Cardiac septum (tissue), 1 donor: ENCODE measurements at places on chromosomes 5 and 9. TPM values are rescaled to one million over a fixed set of nuclear protein-coding genes. Genes with fewer than 3 reads are reported as not detected.

- no peak for DNase-seq
These were observed 8.0 kb downstream of the BRD3 start for GRCh38 chr9:134059661-134060395.

DNA sequence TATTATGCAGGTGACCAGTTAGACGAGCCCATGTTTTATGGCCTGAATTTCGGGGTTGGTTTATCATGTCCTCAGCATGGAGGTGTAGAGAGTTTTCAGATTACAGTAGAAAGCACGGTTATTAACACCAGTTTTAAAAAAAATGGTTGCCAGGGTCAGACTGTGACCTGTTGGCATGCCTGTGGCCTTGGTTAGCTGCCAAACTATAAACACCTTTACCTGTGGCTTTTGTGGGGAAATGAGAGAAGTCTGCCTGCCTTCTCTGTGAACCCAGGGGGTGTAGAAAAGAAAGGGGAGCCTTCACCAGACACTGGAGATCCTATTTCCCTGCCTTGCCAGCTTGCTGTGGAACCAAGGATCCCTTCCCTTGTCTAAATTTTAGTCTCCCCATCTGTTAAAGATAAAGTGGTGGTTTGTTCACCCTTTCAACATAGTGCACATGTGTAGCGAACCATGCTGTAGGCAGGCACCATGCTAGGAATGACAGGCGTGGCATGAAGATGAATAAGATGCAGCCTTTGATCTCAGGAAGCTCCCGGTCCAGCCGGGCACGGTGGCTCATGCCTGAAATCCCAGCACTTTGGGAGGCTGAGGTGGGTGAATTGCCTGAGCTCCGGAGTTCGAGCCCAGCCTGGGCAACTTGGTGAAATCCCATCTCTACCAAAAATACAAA lies 6.1 kb upstream of the PHF19 start:
- DNase-seq, result no peak

DNA sequence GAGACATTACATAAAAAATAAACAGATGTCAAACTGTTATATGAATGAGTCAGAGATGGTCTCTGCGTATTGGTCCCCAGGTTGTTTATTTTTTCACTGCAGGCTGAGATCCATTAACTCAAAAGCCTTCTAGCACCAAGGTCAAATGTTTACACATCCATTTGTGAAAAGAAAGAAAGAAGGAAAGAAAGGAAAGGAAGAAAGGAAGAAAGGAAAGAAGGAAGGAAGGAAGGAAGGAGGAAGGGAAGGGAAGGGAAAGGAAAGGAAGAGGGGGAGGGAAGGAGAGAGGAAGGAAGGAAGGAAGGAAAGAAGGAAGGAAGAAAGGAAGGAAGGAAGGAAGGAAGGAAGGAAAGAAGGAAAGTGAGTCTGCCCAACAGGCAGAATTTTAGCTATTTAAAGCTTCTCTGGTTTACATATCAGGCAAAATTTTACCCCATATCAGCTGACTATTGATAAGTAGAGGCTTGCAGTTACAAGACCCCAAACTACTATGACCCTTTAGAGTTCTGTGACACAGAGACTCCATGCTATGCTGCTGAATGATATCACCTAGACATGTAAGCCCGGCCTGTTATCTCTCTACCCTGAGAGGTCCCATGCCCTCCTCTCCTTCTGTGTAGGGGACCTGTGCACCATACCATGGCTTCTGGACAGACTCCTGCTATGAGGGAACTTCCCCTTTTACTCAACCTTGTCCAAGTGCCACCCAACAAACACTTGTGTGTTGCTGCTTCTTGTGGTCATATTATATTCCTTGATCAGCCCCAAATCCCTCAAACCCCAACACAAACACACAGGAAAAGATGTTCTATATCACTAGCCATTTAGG lies 59.0 kb downstream of the DRD1 start:
- DNase-seq, result no peak

GRCh38 chr5:56350597-56351170 lies 117.6 kb upstream of the ANKRD55 start:
- peak; percentile 83 for DNase-seq

- DNase-seq, result no peak
These were observed 394.5 kb downstream of the ARHGEF28 start for GRCh38 chr5:74020503-74020902.

DNA sequence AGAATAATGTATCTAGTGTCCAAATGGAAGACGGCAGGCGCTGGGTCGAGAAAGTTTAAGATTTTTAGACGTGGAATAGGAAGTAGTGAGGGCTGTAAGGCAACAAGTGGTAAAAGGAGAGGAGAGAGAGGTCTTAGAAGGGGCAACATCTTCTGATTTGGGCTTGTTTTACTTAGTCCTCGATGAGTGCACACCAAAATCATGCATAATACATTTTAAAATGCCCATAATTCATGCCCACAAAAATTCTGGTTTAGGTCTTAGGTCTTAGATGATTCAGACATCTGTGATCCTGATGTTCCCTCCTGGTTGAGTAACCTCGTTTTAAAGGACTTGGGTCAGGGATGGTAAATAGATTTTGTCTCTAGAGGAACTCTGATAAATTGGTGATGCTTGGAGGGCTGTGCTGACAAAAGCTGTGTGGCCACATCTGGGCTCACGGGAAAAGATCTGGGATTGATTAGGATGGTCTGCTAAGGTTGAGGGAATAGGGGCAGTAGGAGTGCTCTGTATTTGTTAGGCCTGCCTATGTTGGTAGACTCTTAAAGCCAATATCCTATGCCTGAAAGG lies 476.3 kb downstream of the CCDC171 start:
- DNase-seq, result no peak

DNA sequence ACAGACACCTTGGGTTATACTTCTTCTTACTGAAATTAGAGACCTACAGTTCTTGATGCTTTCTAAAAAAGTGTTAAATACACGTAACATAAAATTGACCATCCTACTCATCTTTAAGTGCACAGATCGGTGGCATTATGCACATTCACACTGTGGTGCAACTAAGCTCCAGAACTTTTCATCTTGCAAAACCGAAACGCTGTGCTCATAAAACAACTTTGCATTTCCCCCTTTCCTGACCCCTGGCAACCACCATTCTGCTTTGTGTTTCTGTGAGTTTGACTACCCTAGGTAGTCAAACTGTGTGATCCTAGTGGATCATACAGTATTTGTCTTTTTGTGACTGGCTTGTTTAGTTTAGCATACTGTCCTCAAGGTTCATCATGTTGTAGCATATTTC lies 3.9 kb downstream of the MVB12B start:
- DNase-seq, result no peak

DNA sequence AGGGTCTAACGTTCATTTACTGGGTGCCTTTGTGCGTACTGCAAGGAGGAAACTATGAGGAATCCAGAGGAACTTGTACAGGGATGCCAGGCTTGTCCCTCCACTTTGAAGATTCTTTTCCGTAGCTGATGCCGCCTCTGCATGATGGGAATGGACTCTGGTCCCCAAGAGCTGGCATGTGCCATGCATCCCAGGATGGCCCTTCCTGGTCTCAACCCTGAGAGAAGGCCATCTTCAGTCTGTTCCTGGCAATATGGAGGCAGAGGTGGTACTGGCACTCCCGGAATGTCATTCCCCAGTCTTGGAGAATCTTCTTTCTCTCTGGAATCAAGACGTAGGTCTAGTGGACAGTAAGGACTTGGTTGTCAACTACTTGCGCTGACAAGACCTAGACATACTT lies 61.5 kb downstream of the BASP1 start:
- no peak for DNase-seq

- no peak for DNase-seq
These were observed 337.8 kb downstream of the GADD45G start for GRCh38 chr9:89942643-89943042.

GRCh38 chr5:167835146-167835545 lies 456.3 kb upstream of the WWC1 start:
- DNase-seq, result no peak

GRCh38 chr9:108618906-108619550 lies 236.8 kb downstream of the ACTL7B start:
- DNase-seq, result no peak

DNA sequence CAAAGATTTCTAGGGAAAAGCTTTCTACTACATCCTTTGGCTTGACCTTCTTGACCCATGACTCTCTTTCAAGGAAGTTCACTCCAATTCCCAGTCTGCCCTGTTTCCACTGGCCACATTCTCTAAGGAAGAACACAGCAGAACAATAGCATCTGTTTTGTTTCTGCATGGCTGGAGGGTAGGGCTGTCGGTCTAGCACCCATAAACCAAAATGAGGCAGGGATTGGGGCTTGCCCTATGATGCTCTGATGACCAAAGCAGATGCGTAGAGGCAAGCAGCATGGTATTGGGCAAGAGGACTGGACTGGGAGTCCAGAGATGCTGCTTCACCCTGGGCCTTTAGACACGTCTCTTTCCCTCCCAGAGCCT lies 24.1 kb downstream of the GOLGA2 start:
- no peak for DNase-seq

DNA sequence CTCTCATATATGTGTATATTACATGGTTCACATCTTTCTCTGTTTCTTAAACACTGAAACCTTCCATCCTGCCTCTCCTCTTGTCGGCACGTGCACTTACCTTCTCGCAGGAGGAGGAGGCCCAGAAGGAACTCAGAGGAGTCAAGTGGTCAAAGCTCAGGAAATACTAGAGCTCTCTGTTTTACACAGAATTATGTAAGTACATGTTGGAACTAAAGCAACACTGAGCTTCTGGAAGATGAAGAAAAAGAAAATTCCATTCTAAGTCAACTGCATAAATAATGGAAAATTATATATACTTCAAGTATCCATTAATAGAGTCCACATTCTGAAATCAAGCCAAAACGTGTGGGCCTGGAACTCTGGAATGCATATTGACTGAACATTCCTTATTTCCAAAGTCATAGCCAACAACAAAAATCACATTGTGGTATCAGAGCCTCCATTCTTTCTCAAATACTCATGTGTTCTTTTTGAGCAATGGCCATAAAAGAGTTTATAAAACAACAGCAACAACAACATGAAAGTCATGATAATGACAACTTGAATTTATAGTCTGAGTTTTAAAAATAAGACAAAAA lies 121.5 kb upstream of the RAI14 start:
- DNase-seq, result no peak

DNA sequence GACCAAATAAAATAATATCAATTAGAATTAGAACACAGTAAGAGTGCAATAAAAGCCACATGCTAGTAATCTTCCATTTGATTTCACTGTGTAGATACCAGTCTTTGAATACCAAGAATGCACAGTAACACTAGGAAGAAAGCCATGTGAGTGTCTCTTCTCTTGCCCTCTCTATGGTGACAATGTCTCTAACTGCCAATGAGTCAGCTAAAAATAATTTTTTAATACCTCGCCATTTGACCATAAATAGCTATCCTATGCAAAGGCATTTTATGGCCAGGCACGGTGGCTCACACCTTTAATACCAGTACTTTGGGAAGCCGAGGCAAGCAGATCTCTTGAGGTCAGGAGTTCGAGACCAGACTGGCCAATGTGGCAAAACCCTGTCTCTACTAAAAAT lies 30.6 kb downstream of the EDIL3 start:
- DNase-seq, result no peak

- no peak for DNase-seq
These were observed 125.2 kb downstream of the GLIS3 start for GRCh38 chr9:4174546-4175175.

GRCh38 chr5:7047511-7048261 lies 334.5 kb downstream of the TENT4A start:
- DNase-seq, result no peak

DNA sequence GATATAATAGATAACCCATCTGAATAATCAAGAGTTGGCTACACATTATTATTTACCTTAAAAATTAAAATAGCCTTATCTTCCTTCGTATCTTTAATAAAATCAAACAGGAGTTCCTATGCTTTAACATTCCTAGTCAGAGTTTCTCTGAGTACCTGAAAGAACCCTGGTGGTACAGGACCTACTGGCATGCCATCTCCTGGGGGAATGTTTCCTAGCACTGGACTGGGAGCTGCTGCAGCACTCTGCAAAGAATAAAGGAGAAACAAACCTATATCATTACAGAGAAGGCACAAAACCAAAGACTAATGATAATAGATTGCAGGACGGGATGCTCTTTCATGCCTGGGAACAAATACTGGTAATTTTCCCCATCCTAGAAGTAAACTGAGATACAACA lies 119.5 kb upstream of the ACOT12 start:
- no peak for DNase-seq

DNA sequence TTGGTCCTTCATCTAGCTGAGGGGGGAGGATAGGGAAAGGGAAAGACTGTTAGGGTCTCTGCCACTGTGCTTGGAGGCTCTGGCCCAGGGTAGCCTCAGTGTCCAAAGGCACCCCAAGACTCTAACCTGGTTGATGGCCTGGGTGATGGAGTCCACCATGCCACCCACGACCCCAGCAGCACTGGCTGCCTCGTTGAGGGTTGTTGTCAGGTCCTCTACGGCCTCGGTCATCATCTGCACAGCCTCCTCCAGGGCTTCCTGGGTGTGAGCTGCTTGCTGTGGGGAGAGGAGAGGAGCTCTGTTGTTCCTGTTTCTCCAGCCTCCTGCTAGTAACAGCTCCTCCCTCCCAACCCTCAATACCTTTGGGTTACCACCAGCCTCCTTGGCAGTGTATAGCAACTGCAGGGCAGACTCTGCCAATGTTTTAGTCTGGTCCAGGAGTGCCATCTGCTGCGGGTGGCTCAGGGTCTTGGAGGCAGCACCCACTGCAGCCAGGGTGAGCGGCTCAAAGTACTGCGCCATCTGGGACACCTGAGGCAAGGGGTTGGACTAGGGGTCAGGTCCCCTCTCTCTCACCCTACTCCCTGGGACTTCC lies 16.2 kb upstream of the TPM2 start:
- no peak for DNase-seq

- no peak for DNase-seq
These were observed 672.4 kb upstream of the GRAMD2B start for GRCh38 chr5:125750861-125751186.

DNA sequence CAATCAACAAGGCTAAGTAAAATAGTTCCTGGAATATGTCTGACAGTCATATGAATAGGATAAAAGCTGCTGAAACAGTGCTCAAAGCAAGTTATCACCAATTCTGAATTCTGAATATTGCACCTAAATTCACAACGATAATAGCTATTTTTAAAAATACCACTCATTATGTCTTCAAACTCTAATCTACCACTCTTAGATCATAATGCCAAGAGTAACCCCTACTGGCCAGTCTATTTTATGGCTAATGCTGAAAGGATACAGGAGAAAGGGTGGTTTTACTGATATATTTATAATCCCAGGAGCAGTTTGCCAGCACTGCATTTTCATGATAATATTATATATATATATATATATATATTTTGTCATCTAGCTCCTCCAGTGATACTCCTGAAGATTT lies 232.8 kb downstream of the PDE4D start:
- DNase-seq, result no peak

The ORM2 gene
- 0.32 TPM for total RNA-seq

The DNAI1 gene
- total RNA-seq, result 0.30 TPM

The FIBCD1 gene
- total RNA-seq, result 0.54 TPM

The KCNIP1 gene
- total RNA-seq, result 0.57 TPM

The FAT2 gene
- 0.05 TPM for total RNA-seq

The FAM114A2 gene
- 37.6 TPM for total RNA-seq

The CTSV gene
- not detected for total RNA-seq

The IFNA1 gene
- not detected for total RNA-seq

The LCN10 gene
- 3.3 TPM for total RNA-seq

The C9orf153 gene
- total RNA-seq, result not detected

The TAF1L gene
- not detected for total RNA-seq

The SLC25A2 gene
- not detected for total RNA-seq

The PKN3 gene
- 6.2 TPM for total RNA-seq

The IRX4 gene
- total RNA-seq, result 12.1 TPM

The KCNMB1 gene
- total RNA-seq, result 5.7 TPM

The COL23A1 gene
- 16.5 TPM for total RNA-seq
